Pons (tissue), 1 donor: ENCODE measurements at places on chromosomes 4 and X.
A peak's percentile ranks its signal among the peaks of the same experiment; 100 is the strongest.

GRCh38 chr4:86043755-86044592 is 315.9 kb downstream of the MAPK10 start:
- peak; percentile 82 for DNase-seq

- no peak for DNase-seq
Observed at GRCh38 chrX:132144061-132144460, 16.2 kb upstream of the FRMD7 start.

GRCh38 chr4:1167244-1167949 is 5.0 kb downstream of the SPON2 start:
- peak; percentile 56 for DNase-seq

DNA sequence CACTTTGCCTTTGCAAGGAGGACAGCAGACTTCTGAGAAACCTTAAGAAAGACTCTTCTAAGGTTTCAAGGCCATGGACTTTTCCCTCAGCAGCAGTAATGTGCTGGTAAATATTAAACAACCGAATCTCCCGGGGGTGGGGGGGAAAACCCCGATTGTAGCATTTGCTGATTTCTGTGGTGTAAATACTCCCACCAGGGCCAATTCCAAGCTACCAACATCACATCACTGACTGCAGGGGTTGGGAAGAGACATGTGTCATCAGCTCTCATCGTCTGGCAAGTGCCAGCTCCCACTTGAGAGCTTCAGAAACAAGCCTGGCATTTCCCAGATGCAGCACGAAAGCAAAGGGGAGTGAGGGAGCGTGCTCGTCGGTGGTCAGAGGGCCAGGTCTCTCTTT is 101.2 kb downstream of the BCOR start:
- DNase-seq = no peak

GRCh38 chr4:7333801-7334421 is 100.8 kb downstream of the PSAPL1 start:
- DNase-seq = no peak

DNA sequence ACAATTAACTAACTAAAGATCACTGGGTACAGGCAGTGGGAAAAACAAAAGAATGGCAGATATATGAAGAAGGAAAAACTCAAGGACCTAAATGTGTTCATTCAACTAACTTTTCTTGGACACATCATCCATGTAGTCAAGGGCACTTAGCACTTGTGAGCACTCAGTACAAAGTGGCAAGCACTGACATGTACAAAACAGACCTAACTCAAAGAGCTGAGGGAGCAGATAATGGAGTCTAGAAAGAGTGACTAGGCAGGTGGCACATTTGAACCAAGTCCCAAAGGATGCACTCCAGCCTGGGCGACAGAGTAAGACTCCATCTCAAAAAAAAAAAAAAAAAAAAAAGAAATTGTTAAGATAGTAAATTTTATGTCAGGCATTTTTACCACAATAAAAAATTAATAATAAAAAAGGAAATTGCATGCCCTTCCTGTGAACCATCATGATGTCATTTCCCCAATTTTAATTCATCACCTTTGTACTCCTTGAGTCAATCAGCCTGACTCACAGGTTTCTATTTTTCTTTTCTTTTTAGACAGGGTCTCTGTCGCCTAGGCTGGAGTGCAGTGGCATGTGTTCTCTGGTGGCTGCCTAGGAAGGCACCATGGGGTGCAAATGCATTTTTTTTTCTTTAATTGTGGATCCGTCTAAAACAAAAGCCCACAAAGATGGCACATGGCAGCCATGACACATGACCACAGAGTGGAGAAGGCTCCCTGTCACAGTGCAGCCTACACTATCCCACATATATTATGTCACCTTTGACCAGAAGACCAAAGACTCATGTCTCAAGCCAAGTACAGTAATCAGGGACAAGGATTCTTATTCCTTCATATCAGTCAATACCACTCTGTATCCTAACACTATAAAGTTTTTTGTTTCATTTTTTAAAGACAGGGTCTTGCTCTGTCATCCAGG is 91.9 kb downstream of the CHST7 start:
- DNase-seq = no peak

DNA sequence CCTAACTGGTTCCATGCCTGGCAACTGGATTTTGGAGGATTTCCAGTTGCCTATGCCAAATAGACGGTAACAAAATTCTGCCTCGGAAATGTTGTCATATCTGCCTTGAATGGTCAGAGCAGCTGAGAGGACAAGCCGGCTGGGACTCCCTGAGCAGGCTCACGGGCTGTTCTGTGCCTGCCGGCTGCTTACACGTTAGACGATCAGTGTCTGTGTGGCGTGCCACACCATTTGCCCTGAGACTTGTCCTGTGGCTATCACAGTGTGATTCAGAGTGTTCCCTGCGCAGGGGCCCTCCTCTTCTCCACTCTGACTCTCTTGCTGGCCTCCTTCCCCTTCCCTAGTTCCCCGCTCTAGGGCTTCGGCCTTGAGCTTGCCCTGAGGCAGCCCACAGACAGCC is 42.4 kb downstream of the RAI2 start:
- DNase-seq = no peak

DNA sequence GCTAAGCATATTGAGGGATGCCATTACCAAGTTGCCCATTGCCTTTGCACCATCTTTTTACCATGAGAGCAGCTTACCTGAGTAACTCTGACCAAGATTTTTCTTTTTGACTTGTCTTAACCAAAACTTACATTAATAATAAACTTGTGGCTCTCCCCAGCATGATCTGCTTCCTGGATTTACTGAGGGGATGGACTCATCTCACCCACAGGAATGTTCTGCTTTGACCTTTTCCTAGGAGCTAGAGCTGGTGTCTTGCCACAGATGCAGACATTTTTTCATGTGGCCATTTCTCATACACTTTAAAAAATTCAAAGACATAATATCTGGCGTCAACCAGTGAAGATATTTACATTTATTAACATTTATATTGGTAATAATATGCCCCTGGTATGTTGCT is 79.2 kb upstream of the EFHC2 start:
- DNase-seq = no peak
